Natural killer cell (primary cell): ENCODE measurements at places on chromosomes 13 and 19. TPM values are rescaled to one million over a fixed set of nuclear protein-coding genes. Genes with fewer than 3 reads are reported as not detected.

The BCAM gene
- not detected for total RNA-seq

The TNFSF13B gene
- total RNA-seq = 4.0 TPM

The ZNF534 gene
- total RNA-seq = not detected

The TMTC4 gene
- 24.9 TPM for total RNA-seq

The CAMSAP3 gene
- total RNA-seq = not detected

The CADM4 gene
- total RNA-seq = not detected

The IZUMO2 gene
- not detected for total RNA-seq

The KCNN4 gene
- total RNA-seq = 1.4 TPM

The ZNF571 gene
- total RNA-seq = 22.1 TPM

The SH2D3A gene
- total RNA-seq = 20.1 TPM

The PRTN3 gene
- total RNA-seq = 0.73 TPM

The MIDN gene
- 296 TPM for total RNA-seq

The CEACAM7 gene
- not detected for total RNA-seq

The ZNF565 gene
- total RNA-seq = 7.7 TPM

The MADCAM1 gene
- 0.54 TPM for total RNA-seq

The SCGB2B2 gene
- 1.3 TPM for total RNA-seq

The VAV1 gene
- 164 TPM for total RNA-seq

The CYP4F8 gene
- not detected for total RNA-seq

The ZNF160 gene
- 54.9 TPM for total RNA-seq

The RASGRP4 gene
- 2.3 TPM for total RNA-seq

The PLK5 gene
- total RNA-seq = not detected

The CCDC169 gene
- total RNA-seq = not detected

The KASH5 gene
- not detected for total RNA-seq
